ENCODE measurements at places on chromosomes 3 and 15. TPM values are rescaled to one million over a fixed set of nuclear protein-coding genes. Genes with fewer than 3 reads are reported as not detected.

ISG20 gene
- total RNA-seq: 5.0 TPM

SAMMSON gene
- total RNA-seq: not detected

MB21D2 gene
- total RNA-seq: 2.2 TPM

CFAP20DC gene
- total RNA-seq: 1.2 TPM

CCR9 gene
- not detected for total RNA-seq

RLBP1 gene
- total RNA-seq: not detected

POLQ gene
- total RNA-seq: 0.47 TPM

RTF1 gene
- 9.7 TPM for total RNA-seq

BNC1 gene
- not detected for total RNA-seq

RTP1 gene
- total RNA-seq: not detected
